CD4-positive, alpha-beta T cell treated with Interleukin-4 for 1 hour (primary cell): ENCODE measurements at places on chromosomes 5 and 9.

DNA sequence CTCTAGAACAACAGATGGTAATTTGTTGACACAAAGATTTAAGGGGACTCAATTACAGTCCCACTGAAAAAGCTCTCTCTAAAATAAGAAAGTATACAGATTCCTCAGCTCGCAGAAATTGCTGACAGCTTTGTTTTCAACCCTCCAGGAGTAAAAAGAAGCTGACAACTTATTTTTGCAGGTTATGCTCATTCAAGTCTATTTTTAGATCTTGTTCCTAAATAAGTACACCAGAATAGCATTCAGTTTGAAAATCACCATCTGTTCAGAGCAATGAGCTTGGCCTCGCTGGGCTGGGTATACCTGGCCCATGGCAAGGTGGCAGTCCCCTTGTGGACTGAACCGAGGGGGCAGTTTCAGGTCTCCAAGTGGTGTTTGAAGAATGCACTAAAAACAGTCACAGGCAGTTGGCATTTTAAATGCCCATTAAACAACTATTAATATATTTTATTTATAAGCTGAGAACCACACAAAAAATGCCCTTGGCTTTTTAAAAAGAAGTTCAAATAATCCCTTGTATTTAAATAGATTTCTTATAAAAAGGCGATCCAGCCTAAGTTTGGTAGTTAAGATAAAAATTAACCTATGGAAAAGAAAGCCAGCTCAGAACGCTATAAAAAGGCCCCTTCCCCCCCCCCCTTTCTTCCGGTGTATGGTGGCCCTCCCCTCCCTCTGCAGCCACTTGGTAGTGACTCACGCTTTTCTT is 169.2 kb downstream of the AUH start:
- no peak for DNase-seq

- DNase-seq: no peak
These were observed 16.8 kb downstream of the MGAT1 start for GRCh38 chr5:180785794-180786221.

- DNase-seq: no peak
These were observed 86.3 kb downstream of the LPAR1 start for GRCh38 chr9:110951805-110952539.

- DNase-seq: no peak
These were observed 113.8 kb downstream of the TRIM32 start for GRCh38 chr9:116800885-116801284.

DNA sequence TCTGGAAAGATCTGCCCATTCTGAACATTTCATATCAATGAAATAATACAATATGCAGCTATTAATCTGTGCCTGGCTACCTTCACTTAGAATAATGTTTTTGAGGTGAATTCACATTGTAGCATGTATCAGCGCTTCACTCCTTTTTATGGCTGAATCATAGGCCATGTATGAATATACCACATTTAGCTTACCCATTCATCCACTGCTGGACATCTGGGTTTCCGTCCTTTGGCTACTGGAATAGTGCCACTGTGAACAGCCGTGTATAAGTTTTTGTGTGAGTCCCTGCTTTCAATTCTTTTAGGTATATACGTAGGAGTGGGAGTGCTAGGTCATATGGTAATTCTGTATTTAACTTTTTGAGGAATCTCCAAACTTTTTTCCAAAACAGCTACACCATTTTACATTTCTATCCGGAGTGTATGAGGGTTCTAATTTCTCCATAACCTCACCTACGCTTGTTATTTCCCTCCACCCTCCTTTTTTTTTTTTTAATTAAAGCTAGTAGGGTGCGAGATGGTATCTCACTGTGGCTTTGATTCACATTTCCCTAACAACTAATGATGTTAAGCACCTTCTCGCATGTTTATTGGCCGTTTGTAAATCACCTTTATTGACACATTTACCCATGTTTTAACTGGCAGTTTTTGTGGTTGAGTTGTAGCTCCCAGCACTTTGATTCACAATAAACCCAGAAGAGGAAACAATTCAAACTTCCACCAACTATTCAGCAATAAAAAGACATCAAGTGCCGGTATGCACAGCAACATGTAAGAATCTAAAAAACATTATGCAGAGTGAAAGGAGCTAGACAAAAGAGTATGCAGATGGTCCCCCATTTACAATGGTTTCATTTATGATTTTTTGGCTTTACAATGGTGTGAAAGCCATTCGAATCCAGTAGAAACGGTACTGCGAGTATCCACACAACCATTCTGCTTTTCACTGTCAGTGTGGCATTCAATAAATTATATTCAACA is 8.1 kb downstream of the SEMA4D start:
- DNase-seq: peak; percentile 90

DNA sequence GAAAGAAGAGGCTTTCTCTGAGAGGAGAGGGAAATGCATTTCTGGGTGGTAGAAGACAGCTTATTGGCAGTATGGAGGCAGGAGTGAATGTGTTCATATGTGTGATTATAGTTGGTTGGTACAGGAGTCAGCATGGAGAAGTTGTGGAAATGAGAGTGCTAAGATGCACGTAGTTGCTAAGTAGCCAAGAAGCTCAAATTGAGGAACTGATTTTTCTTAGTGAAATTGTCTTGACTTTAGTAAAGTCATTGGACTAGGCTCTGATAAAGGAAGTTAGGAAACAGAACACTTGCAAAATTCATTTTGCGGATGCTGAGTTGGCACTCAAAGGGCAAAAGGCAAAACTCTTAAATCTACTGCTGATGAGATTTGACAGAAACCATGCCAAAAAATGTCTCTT is 158.9 kb upstream of the VCAN start:
- DNase-seq: peak; percentile 20

GRCh38 chr9:135850737-135851136 is 56.6 kb downstream of the CAMSAP1 start:
- no peak for DNase-seq

DNA sequence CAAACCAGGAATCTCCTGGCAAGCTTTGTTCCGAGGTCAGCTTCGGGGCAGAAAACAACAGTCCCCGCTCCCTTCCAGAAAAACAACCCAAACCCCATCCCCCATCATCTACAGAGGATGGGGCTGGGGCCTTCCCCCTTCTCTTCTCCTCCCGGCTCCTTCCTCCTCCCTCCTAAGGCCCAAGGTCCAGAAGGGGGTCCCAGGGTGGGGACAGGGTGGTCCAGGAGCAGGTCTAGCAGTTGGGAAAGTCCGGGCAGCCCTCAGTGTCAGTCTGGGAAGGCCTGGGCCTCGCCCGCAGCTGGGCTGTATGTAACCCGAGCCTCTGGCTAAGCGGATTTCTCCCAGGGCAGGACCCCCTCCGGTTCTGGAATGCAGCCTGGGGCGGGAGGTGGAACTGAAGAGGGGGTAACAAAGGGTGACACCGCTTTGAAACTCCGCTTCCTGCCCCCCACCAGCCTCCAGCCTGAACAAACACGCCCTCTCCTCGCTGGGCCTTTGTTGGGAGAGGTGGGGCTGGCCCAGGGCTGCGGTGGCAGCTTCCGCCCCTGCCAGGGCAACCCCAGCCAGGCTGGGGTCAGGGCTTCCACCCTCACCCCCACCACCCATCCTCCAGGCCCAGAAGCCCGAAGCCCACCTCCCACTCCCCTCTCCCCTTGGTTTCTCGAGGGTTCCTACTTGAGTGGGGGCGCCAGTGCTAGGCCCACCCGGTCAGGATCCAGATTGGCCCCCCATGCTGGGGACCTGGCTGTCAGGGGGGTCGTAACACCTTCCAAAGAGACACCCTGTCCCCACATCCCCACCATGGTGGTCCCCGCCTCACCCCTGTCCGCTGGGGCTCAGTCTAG is 63.5 kb downstream of the C9orf50 start:
- DNase-seq: no peak

- no peak for DNase-seq
These were observed 16.0 kb upstream of the ACOT12 start for GRCh38 chr5:81409896-81410295.
